ENCODE measurements at places on chromosomes 4 and X.

DNA sequence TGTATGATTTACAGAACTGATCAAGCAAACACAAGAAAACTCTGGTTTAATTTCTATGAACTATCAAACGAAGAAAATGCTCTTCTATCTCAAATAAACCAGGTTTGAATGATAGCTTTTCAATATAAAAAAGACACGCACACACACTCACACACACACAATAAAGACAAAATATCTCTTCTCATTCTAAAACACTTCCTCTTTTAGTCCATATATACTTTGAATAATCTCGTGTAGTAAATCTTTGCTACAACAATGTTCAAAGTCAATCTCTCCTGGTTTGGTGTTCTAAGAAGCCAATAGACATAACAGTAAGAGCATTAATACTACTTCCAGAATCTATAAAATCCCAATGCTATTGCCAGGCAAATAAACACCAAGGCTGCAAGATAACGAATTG, 13.3 kb downstream of the CXCL2 start:
- DNase-seq: peak; percentile 15

GRCh38 chr4:78565971-78566372, 14.4 kb downstream of the ANXA3 start:
- DNase-seq: no peak

DNA sequence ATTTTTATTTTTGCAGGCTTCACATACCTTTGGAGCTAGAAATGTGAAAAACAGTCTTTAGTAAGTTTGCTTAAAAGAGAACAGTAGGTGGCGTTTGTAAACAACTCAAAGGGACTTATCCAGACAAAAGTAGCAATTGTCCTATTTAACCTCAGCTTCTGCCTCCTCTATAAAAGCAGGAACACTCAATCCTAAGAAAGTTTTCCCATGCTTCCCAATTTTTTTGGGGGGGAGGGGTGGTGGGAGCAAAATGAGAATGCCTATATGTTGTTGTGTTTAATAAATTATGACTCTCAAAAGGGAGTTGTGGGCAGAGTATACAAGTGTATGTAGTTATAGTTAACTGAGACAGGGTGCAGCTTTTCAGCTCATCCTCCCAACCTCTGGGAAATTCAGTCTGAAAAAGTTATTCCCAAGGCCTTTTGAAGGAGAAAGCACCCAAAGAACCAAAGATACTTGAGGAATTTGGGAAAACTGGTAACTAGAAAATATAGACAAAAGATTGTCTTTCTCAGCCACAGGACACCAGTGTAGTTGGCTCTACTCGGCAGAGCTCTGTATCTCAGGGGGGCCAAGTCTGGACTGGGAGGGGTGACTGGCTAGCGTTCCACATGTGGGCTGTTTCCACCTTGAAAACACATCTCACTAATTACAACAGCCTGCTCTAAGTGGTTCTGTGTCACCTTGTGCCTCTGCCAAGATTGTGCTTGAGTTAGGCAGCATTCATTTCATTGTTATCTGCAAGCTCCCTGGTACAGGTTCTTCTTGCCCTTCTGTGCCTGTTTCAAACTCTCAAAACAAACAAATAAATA, 2.8 kb downstream of the SFRP2 start:
- peak; percentile 75 for DNase-seq

- peak; percentile 77 for DNase-seq
Observed at GRCh38 chrX:30577362-30577991, at the start of gene TASL. TSS of gene TASL (minus strand) at chrX:30577766. CDS start at chrX:30560355, 17,411 bp downstream.

Measured in Kasumi-1 (cell line).